ENCODE measurements at places on chromosomes 7 and 10.

DNA sequence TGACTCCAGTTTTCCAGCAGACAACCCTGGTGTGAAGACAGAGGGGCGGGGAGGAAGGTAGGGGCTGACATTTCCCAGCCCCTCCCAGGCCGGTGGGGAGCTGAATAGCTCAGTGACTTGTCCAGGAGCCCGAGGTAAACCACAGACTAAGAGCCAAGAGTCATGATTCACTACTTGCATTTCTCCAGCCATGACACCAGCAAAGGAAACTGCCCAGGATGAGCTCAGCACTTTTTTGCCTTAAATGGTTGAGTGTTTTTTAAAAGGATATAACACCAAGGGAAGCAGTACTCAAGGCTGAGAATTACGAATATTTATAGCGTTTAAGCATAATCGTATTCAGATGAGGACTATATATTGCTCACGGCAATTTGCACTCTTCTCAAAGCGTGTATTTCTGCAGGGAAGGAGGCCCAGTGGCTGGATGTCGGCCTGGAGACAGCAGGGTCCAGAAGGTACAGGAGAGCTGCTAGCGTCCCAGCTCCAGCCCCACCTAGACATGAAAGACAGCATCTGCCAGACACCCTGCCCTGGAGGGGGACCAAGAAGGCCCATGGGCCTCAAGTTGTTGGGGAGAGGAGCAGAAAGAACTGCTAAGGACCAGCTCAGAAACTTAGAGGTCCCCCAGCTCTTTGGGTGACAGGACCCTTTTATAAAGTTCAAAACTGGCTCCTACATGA, 141.4 kb downstream of the GRID1 start:
- no peak for DNase-seq

GRCh38 chr10:79264942-79265341, 82.3 kb upstream of the PPIF start:
- no peak for DNase-seq

- DNase-seq, result no peak
Measured at GRCh38 chr10:13751191-13751764, 164.5 kb downstream of the PRPF18 start.

DNA sequence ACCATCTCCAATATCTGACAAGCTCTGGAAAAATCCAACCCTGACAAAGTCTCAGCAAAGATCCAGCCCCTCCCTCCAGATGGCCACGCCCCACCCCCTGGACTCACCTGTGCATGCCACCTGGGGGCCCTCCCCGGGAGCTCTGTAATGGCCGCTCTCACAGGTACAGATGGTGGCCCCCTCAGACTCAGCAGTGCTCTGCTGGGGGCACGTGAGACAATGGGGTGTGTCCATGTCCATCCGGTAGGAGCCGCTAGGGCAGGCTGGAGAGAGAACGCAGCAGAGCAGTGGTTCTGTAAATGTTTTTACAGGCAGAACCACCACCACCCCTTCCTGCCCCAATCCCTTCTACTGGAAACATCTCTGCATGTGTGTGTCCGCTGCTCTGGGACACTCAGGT, 9.5 kb downstream of the EPHA1 start:
- DNase-seq, result no peak

DNA sequence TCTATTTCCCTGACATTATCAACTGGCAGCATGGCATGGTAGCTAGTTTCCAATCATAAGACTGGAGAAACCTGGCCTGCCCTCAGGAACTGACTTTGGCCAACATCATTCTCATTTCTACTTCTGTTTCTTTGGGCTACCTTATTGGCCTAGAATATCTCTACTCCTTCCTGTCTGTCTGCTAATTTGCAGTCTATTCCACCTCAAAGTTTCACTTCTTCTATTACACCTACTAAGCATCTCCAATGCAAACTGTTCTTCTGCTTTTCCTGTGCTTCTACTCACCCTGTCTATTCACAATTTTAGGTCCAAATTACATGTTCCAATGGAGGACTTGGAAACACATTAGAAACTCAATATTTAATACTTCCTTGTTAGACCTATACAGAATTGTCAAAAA, 65.6 kb downstream of the ZNF503 start:
- DNase-seq, result no peak
